ENCODE measurements at places on chromosomes 4 and X.

DNA sequence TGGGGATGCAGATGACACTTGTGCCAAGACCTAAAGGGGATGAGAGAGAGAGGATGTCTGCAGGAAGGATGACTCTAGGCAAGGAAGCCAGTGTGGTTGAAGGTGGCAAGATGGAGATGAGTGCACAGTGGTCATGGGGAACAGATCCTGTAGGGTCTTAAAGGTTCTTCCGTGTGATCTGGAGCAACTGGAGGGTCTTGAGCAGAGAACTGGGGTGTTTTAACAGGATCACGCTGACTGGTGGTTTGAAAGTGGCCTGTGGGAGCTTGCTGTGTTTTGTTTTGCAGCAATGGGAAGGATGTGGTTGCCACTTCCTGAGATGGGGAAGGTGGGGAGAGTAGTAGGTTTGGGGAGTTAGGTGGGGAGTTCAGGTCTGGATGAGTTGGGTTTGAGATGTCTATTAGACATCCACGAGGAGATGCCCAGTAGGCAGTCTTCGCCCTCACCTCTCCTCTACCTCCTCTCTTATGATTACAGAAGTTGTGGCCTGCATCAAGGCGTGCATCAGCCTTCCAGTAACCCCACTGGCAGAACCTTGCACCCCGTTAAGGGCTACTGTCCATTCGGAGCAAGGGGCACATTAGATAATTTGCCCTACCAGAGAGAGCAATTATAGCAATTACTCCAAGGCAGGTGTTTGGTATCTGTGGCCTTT is 1.4 kb upstream of the STBD1 start:
- DNase-seq: no peak

GRCh38 chr4:122663291-122663690 is 42.4 kb upstream of the IL21 start:
- no peak for DNase-seq

- DNase-seq: no peak
Observed at GRCh38 chr4:76194325-76194724, 19.3 kb downstream of the SCARB2 start.

GRCh38 chr4:55545641-55546505 is 836 bp downstream of the CLOCK start:
- DNase-seq: peak; percentile 58

DNA sequence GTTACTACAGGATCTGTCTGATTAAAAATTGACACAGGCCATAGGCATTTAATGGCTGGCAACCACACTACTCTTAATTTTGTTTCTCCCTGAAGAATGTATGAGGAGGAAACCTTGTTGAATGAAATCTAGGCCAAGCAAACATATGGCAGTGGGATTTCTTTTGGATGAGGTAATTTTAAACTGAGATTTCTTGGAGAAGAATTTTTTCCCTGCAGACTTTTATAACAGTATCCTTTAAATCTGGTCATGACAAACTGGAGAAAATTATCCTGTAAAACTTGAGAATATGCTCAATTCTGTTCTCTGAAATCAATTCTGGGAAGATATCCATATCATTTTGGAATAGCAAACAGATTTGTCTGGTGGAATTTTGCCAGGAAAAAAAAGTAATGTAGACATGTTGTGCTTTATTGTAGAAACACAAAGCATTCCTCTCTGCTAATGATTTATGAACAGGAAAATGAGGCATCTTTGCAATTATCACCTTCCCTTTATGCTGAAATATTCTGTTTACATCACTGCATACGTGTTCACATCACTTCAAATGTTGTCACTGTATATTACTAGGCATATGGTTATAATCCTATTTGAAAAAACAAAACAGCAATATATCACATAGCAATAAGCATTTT is 108.3 kb upstream of the ARSJ start:
- DNase-seq: no peak

GRCh38 chr4:72587334-72587733 is 18.3 kb upstream of the ADAMTS3 start:
- DNase-seq: no peak

DNA sequence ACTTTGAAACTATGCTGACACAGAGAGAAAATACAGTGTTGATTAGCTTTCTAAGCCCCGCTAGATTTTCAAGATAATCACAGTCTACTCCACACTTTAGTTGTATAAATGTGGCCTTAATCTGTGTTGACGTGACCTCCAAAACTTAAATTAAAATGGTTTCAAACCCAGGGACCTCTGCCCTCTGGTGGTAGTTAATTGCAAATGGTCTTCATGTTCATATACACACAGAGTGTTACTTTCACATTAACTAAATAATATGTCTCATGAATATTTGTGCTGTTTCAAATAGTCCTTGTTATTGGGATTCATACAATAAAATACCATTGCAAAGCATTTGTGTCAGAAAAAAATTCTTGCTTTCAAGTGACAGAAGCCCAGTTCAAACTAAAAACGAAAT is 64.3 kb downstream of the TASL start:
- DNase-seq: no peak

GRCh38 chr4:182971702-182972101 is 54.5 kb upstream of the DCTD start:
- no peak for DNase-seq

- DNase-seq: no peak
Observed at GRCh38 chrX:1835056-1835455, 220.2 kb downstream of the ASMT start.

- DNase-seq: no peak
Observed at GRCh38 chr4:21775703-21776102, 172.9 kb downstream of the KCNIP4 start.

DNA sequence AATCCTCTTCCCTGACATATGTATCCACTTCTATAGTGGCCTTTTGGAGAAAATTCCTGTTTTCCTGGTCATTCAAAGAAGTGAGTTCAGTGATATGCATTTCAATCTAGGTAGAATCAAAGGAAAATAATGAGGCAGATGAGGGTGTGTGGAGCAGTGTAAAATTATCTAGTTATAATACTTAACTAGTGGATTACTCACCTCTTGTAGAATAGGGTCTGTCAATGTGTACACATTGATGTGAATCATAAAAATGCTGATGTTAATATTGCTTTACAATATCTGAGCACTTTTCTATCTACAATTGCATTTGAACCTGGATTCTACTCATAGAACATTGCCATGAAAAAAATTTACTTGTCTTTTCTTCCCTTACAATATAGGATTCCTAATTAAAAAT is 293.5 kb downstream of the GBA3 start:
- no peak for DNase-seq

GRCh38 chr4:675036-675882 is 917 bp downstream of the MYL5 start:
- no peak for DNase-seq

GRCh38 chr4:122309988-122310626 is 68.7 kb upstream of the ADAD1 start:
- DNase-seq: no peak

GRCh38 chr4:129929984-129930383 is 834.0 kb downstream of the C4orf33 start:
- DNase-seq: no peak

GRCh38 chr4:107834241-107834794 is 9.6 kb downstream of the SGMS2 start:
- no peak for DNase-seq

DNA sequence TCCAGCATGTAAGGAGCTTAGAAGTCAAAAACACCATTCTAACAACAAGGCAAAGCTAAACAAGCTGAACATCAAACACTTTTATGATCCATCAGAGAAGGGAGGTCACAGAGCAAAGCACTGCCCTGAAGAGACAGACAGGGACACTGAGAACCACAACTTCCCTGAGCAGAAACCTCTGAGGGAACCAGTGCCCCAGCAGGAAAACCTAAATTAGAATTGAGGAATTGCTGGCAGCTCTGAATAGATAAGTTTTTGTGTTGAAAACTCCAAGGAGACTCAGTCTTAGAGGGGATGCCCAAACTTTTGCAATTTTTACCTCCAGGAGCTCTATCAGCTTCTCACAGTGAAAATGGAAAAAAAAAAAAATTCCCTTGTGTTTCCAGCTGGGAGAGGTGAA is 83.0 kb upstream of the MAPK10 start:
- DNase-seq: no peak

GRCh38 chrX:31237189-31237588 is 165.3 kb upstream of the FTHL17 start:
- DNase-seq: no peak

DNA sequence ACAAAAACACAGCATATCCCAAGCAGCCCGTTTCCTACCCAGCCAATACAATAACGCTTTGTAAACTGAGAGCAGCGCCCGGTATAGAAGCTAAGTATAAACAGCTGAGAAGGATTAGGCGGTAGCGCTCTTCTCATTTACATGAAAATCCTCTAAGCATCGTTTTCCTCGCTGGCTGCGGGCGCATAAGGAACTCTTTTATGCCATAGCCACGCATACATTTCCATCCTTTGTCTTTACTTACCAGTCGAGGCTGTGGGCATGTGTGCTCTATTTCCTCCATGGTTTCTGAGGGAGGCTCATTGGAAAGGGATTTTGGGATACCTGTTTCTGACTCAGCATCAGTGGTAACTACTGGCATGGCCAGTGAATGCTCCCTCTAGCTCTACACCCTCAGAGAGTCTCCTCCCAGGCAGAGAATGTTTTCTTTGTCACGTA is 383 bp downstream of the PCYT1B start:
- DNase-seq: no peak

DNA sequence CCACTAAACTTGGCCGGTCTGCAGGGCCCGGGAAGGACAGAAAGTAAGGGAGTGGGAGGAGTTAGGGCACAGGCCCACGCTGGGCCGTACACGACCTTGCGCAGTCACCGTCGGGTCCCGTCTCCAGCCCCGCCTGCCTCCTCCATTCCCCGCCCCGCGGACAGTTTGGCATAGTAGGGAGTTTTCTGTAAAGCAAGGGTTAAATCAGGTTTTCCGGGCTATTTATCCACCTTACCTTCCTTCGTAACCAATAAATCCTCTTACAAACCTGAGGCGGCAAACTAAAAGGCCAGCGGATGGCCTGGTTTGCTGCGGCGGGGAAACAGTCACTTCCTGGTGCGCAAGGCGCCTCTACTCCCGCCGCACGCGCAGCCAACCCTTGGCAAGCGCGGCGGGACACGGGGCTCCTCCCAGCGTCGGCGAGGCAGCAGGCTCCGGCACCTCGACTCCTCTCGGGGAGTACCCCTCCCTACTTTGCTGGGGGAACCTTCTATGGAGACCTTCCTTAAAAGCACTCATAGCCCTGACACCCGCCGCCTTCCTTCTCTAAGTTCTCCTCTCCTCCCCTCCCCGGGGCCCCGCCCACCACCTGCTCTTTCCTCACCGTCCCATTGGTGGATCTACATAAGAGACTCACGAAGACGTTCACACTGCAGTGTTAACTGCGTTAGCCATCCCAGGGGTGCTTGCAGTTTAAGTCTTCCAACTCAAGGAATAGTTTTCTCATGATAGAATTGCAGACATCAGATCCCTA is at the start of gene TRMT2B:
TRMT2B (minus strand) TSS at position 563 of the 754 bp plus-strand sequence. CDS start 9,822 bp downstream, outside the sequence.
- DNase-seq: peak; percentile 71

DNA sequence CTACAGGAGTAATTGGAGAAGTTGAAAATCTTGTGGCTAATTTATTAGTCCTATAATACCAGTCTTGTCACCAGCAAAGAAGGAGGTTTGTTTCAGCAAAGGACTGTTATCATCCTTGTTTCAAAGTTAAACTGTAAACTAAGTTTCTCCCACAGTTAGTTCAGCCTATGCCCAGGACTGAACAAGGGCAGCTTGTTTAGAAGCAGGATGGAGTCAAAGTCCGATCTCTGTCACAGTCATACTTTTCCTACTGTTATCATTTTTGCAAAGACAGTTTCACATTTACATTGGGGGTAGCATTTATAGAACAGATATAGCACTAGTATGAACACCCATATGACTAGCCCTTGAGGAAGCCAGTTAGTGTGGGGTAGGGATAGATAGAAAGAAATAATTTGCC is 46.4 kb downstream of the AKAP4 start:
- DNase-seq: no peak

DNA sequence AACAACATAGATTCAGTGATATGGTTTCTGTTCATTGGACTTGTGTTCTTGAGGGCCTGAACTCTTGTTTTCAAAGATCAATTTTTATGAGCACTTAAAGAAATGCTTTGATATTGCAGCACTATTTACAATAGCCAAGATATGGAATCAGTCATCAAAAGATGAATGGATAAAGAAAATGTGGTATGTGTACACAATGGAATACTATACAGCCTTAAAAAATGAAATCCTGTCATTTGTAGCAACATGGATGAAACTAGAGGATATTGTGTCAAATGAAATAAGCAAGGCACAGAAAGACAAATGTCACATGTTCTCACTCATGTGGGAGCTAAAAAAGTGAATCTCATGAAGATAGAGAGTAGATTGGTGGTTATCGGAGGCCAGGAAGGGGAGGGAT is 21.9 kb downstream of the RNF128 start:
- DNase-seq: no peak

DNA sequence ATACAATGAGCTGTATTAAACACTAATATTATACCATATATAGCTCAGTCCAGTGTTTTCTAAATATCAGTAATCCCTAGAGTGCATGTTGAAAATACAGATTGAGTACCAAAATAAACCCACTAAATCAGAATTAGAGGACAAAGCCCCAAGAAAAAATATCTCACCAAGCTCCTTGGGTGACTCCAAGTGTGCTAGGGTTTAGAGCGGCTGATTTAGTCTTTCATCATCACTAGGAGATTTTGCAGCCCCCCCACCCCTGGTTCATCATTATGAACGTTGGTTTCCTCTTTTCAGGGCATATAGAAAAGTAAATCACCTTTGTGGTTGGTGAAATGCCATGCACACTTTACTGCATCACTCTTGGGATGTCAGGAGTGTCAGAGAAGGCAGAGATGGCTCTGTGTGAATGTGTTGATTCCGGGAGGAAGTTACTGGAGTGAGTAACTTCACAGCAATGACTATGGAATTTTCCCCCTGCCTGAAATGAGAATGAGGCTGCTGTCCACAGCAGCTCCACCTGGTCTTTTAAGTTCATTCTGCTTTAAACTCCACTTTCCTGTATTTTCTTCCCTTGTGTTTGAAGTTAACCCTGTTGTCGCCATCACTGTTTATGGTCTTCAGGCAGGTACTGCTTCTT is 25.2 kb upstream of the ANAPC4 start:
- no peak for DNase-seq

GRCh38 chrX:2548711-2549423 is 48.1 kb upstream of the DHRSX start:
- no peak for DNase-seq

DNA sequence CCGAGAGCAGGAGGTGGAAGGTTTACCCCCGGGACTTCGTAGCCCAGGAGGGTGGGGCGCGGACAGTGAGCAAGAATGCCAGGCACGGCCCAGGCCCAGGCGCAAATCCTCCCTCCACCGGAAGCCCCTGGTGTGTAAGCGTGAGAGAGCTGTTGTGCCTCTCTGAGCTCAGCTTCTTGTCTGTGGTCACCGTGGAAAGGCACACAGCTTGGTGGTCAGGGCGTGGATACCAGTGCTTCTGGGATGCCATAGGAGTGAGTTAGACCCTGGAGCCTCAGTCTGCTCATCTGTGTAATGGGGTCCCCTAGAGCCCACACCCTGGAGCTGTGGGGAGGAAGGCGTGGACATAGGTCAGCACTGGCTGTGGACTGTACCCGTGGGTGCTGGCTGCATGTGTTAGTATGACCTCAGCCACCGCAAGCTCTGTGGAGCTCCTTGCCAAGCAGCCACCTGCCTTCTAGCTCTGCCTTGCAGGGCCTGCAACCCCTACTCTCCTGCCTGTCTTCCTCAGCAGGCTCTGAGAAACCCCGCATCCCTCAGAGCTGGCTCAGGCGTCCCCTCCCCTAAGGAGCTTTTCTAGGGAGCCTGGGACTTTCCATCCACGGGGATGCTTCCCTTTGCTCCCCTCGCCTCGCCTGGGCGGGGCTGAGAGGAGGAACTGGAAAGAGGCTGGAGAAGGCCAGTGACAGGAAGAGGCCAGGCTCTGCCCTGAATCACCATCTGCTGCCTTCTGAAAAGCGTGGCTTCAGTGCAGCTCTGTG is 28.0 kb upstream of the AFAP1 start:
- no peak for DNase-seq
